HS-5 (cell line): ENCODE measurements at places on chromosomes 16 and 17.

DNA sequence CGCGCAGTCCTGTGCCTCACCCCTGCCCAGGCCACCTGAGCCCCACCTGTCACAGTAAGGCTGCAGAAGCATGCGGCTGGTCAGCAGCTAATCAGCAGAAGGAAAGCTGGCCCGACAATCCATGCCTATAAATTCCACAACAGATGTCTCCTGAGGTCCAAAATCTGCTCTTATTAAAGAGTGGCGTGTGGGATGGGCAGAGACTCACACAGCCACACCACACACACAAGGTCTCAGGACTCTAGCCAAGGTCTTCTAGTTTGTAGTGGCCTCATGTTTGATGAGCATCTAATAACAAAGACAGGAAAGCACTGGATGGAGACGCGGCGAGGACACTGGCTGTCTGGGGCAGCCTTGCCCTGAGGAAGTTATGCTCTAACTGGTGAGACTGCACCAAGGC lies 55.9 kb downstream of the ANKRD11 start:
- DNase-seq = no peak

- DNase-seq = no peak
Observed at GRCh38 chr17:32673964-32674363, 187.2 kb downstream of the CDK5R1 start.

DNA sequence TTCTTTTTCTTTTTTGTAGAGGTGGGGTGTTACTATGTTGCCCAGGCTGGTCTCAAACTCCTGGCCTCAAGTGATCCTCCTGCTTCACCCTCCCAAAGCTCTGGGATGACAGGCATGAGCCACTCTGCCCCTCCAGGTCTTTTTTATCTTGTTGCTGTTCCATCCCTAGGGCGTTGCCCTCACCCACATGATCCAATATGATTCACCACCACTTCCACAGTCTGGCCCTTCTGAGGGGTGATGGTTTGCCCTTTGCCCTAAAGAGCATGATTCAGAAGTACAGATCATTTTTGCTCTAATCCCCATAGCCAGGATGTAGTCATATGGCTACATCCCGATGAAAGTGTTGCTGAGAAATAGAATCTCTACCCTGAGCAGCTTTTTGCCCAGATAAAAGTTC lies 18.8 kb downstream of the STX4 start:
- peak; percentile 96 for DNase-seq

DNA sequence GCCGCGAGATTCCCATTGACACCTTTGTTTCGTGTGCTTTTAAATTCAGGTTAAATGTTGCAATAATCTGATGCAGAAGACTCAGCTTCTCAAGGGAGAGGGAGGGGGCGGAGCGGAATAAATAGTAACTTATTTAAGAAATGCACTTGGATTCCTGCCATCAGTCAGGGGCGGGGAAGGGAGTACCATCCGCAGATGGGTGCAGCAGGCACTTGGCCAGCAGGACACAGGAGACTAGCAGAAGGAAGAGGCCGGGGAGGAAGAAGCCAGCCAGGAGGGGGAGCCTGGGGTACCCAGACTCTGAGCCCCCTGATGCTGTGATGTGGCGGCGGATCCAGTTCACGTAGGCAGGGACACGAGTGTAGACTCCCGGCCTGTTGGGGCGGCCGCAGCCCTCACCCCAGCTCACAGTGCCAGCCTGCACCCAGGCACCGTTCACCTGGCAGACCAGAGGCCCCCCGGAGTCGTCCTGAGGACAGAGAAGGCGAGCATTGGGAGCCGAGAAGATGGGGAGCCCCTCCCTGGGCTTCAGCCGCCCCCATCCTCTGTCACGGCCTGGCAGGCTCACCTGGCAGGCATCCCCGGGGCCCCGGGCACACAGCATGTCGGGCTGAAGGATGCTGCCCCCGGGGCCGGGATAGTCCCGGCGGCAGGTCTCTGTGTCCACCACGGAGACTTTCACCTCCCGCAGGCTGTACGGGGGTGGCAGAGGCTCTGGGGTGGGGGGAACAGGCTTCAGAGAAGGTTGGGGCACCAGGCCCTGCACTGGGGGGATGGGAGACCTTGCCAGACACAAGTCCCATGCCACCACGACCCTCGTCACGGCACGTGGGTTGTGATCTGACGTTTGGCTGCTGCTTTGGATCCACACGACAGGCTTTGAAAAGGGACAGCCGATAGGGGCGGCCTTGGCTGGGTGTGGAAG lies 3.2 kb downstream of the TPSG1 start:
- no peak for DNase-seq

- DNase-seq = peak; percentile 95
Observed at GRCh38 chr16:66516808-66517585, 32.9 kb downstream of the TK2 start.

DNA sequence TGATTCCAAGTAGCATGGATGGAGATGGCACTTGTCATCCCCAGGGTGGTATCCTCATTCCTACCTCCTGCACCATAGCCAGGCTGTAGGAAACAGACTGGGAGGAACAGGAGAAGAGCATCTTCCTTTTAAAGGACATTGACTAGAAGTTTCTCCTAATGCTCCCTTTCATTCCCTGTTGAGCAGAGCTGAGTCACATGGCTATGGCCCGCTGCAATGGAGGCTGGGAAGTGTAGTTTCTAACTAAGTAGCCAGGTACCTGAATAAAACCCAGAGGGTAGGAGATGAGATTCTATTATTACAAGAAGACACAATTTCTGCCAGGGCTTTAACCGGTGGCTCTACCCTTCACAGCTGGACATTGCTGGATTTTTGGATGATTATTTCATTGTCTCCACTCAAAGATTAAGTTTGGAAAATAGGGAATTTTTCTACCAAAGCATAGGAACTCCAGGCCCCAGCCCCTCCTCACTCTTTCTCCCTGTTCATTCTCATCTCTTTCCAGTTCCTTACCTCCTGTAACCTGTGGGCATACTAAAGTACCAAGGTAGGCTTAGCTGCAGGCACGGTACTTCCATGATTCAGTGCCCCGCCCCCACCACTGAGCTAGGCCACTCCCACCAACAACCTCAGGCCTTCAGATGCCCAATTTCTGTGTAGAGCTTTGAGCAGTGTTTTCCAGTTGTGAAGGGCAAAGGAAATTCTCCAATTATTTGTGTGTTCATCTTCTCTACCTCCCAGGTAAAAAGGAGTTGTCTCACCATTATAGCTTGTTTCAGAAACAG lies 378.3 kb downstream of the CDH13 start:
- no peak for DNase-seq

GRCh38 chr17:83009414-83010205 lies 69.8 kb upstream of the METRNL start:
- no peak for DNase-seq
